ENCODE measurements at places on chromosomes 6 and 20.

GRCh38 chr6:147204843-147205311 is 660 bp downstream of the STXBP5 start:
- DNase-seq: no peak

GRCh38 chr6:144588697-144589325 is 303.7 kb downstream of the UTRN start:
- no peak for DNase-seq

GRCh38 chr20:44288252-44288651 is 22.8 kb downstream of the FITM2 start:
- DNase-seq: no peak

GRCh38 chr6:78511009-78511408 is 356.3 kb upstream of the IRAK1BP1 start:
- no peak for DNase-seq

DNA sequence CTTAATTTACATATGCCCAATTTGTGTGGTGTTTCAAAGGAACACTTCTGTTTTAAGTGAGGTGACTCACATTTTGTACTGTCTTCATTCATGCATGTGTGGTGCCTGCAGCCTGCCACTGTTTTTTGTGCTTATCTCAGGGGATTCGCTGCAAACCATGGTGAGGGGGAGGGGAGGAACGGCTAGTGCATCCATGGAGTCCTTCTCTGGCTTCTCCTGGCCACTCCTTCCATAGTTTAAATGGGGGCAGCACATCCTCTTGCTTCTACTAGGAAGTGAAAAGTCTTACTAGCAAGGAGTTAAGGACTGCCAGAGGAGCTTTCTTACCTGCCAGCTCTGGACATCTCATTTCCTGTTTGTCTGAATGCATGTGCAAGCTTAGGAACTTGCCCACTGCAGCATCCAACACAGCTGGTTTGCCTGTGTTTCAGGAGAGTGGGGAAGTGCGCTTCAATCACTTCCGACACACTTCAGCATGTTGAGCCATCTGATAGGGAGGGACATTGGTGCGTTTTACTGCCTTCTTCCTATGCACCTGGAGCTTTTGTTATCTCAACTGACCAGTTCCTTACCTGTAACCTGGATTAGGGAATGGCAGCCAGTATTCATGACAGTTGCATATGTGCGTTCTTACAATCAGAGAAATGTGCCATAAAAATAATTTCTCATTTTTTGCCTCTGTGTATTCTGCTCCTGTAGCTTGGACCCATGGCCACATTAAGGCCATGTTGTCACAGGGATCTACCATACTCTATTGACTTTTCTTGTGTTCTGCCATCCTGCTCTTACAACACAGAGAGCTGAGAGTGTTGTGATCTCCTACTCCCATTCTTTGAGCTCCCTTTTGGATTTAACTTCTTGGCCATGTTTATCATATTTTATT is 211.3 kb downstream of the ARID1B start:
- no peak for DNase-seq

GRCh38 chr6:116512111-116512559 is 696 bp downstream of the CALHM5 start:
- no peak for DNase-seq

DNA sequence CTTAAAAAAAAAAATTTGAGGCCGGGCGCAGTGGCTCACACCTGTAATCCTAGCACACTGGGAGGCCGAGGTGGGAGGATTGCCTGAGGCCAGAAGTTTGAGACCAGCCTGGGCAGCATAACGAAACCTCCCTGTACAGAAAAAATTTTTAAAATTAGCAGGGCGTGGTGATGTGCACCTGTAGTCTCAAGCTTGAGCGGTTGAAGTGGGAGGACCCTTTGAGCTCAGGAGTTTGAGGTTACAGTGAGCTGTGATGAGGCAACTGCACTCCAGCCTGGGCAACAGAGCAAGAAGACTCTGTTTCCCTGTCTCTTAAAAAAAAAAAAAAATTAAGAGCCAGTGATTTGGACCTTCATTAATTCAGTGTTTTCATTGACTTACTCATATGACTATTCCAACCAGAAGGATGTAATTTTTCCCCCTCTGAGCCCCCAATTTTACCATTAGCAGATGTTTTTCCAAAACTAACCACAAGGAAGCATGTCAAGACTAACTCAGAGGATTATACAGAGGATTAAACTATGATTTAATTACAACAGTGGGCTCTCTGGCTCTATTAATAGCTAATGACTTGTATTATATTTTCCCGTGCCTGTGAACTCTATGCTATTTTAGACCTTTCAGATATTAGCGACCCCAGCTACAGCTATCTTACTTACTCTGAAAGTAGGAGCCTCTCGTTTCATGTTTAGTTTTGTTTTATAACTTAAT is 75.1 kb downstream of the ARID1B start:
- no peak for DNase-seq

- no peak for DNase-seq
These were observed at the start of gene CRISP3 for GRCh38 chr6:49744259-49744658. Gene CRISP3, minus strand, starts transcription at chr6:49744388. Its CDS starts 21 bp downstream, at chr6:49744367.

DNA sequence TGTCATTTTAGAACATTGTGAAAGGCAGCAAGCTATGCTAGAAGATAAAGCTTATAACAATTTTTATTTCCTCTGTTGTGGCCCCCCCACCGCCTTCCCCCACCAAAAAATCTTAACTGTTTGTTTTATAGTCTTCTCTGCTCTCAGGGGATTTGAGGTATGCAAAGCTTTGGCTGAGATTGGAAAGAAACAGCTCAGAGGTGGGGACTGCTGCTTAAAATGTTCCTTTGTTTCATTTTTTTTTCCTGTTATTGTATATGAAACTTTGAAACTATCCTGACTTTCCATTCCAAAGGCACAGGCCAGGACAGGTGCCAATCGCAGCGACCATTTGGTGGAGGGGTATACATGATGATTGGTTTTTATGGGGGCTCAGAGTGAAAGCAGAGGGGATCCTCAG is 114.7 kb upstream of the PHACTR1 start:
- no peak for DNase-seq
